ENCODE measurements at places on chromosomes 16 and 17.

DNA sequence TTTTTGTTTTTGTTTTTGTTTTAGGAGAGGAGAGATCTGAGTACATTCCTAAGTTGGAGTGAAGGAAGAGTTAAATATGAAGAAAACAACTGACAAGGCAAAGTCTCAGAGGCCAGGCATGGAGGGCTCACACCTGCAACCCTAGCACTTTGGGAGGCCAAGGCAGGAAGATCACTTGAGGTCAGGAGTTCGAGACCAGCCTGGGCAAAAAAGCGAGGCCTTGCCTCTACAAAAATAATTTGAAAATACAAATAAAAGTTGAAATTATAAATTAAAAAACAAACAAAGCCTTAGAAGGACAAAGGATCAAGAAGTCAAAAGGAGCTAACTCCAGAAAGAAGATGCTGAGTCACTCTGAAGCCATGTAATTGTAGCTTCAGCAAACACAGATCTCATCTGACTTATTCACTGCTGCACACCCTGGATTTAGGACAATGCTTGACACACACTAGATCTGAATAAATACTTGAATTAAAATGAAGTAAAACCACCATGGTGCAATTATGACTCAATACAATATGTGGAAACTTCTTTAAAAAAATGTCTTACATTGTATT lies 9.1 kb downstream of the CEP20 start:
- no peak for DNase-seq

DNA sequence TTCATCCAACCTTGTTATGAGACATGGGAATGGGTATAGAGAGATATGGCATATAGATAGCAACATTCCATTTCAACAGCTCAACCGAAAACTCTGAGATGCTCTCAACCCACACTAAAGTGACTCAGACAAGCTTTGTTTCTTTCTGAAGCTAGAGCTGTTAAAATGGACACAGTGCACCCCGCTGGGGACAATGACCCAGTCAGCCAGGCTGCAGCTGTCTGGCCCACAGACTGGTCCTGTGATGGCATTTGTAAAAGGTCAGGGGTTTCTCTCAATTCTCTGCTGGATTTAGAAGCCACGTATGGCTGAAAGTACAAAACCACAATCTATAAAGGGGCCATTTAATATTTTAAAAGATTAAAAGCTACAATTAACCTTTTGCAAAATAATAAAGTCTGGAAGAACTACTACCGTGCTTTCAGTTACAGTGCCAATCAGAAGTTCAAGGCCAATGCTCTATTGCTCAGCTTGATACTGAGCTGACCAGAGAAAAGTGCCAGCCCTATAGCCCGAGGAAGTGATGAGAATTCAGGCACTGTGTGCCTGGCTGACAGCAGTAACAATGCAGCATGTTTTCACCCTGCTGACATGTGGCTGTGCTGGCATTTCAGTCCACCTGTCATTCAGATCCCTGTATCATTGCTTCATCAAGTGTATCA lies 60.2 kb downstream of the TEX2 start:
- no peak for DNase-seq

DNA sequence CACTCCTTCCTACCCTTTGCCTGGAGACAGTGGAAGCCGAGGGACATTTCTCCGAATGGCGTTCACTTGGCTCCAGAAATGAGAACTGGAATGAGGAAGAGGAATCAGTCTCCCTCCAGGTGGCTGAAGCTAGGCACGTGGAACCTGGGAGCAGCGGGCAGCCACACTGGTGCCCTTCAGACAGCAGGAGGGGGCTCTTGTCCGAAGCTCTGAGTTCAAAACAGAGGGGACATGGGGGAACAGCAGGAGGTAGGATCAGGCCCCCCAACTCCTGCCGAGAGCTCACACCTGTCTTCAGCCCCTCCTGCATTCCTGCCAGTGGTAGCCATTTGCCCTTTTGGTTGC lies 41.5 kb downstream of the TMEM235 start:
- DNase-seq, result no peak

DNA sequence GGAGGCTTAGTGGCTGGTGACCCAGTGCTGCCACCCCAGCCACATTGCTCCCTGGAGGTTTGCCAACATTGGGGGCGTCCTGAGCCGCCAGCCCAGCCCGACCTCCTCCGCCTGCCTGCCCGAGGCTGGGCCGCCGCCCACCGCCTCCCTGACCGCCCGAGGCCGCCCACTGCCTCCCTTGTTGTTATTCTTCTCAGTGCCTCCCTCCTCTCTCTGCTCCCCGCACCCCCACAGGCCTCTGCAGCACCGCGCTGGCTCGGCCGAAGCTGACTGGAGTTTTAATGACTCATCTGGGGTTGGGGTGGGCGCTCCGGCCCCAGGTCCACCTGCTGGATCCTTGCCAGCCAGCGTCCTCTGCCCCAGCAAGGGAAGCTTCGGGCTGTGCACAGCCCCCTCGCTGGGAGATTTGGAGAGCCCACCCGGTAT lies 102.5 kb downstream of the RBFOX3 start:
- no peak for DNase-seq

DNA sequence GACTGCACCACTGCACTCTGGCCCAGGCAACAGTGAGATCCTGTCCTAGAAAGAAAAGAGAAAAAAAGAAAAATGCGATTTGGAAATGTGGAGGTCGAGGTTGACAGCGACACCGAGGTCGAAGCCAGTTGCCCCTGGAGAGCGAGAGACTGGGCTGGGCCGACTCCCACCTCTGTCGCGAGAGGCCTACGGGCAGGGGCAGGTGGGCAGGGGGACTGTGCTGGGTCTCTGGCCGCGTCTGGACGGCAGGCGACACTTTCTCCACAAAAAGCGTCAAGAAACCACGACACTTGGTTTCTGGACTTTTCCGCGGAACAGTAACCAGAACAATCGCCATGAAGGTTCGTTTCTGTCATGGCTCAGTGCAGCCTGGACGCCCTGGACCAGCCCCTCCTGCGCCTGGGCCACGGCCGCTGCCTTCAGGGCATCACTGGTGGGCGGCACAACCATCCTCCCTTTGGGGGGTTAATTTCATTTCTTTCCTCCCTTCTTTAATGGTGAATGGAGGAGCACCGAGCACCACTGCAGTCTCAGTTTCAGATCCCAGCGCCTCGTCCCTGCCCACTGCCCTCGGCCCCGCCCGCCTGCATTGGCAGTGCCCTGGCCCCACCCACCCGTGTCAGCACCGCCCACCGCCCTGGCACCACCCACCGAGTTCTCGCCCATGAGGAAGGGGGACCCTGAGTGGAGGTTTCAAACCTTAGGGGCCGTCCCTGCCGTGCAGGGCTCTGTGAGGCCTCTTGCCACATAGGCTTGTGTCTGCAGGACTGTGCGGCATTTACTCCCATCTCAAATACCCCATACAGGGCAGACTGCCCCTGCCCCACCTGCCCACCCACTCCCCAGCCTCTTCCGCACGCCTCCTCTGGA lies 18.5 kb upstream of the CDH15 start:
- DNase-seq, result no peak
